ENCODE measurements at places on chromosomes 16 and 17. TPM values are rescaled to one million over a fixed set of nuclear protein-coding genes. Genes with fewer than 3 reads are reported as not detected.

GRCh38 chr16:12195296-12195695, 218.8 kb downstream of the SNX29 start:
- peak overlapping the region; percentile 48 for H3K27ac ChIP-seq
- DNase-seq, result no peak
- H3K4me1 ChIP-seq, result peaks cover 41% of the 10 kb centered on the region
- H3K4me3 ChIP-seq, result no peak overlapping the region
- no peaks in the 10 kb centered on the region for H3K27me3 ChIP-seq

GRCh38 chr16:89722392-89723278, 1.3 kb downstream of the ZNF276 start:
- H3K27ac ChIP-seq, result peak overlapping the region; percentile 78
- H3K4me3 ChIP-seq, result peak overlapping the region; percentile 93
- DNase-seq, result peak; percentile 34
- H3K4me1 ChIP-seq, result peaks cover 24% of the 10 kb centered on the region

- peaks cover 6% of the 10 kb centered on the region for H3K27me3 ChIP-seq
- H3K4me1 ChIP-seq, result no peaks in the 10 kb centered on the region
- H3K36me3 ChIP-seq, result no peaks in the 10 kb centered on the region
- no peak overlapping the region for H3K27ac ChIP-seq
Observed at GRCh38 chr17:31907342-31907962, 5.9 kb upstream of the UTP6 start.

- H3K27ac ChIP-seq, result no peak overlapping the region
- no peak for DNase-seq
- peaks cover 33% of the 10 kb centered on the region for H3K27me3 ChIP-seq
- H3K4me3 ChIP-seq, result no peak overlapping the region
- H3K4me1 ChIP-seq, result peaks cover 23% of the 10 kb centered on the region
- H3K36me3 ChIP-seq, result no peaks in the 10 kb centered on the region
Observed at GRCh38 chr17:6497496-6498221, 53.4 kb downstream of the PIMREG start.

GRCh38 chr16:50878966-50879615, 137.2 kb downstream of the CYLD start:
- H3K4me3 ChIP-seq, result no peak overlapping the region
- no peak for DNase-seq
- peaks cover 51% of the 10 kb centered on the region for H3K27me3 ChIP-seq

GRCh38 chr17:81515530-81516041, 3.0 kb upstream of the ACTG1 start:
- peak overlapping the region; percentile 96 for H3K4me3 ChIP-seq
- no peaks in the 10 kb centered on the region for H3K27me3 ChIP-seq
- peaks cover 28% of the 10 kb centered on the region for H3K4me1 ChIP-seq
- H3K27ac ChIP-seq, result peak overlapping the region; percentile 90
- DNase-seq, result no peak

GRCh38 chr17:12619459-12620199, 46.1 kb upstream of the MYOCD start:
- DNase-seq, result no peak
- no peak overlapping the region for H3K4me3 ChIP-seq
- no peaks in the 10 kb centered on the region for H3K27me3 ChIP-seq
- H3K4me1 ChIP-seq, result no peaks in the 10 kb centered on the region

Gene ABCC11
- polyA plus RNA-seq, result not detected
